Nucleus accumbens (tissue), 56 donors: ENCODE measurements at places on chromosomes 5 and 9.

GRCh38 chr9:124137009-124137943 lies 120.5 kb upstream of the NEK6 start:
- no peak for DNase-seq

GRCh38 chr5:71601222-71602026 lies 14.3 kb downstream of the MCCC2 start:
- DNase-seq = no peak

DNA sequence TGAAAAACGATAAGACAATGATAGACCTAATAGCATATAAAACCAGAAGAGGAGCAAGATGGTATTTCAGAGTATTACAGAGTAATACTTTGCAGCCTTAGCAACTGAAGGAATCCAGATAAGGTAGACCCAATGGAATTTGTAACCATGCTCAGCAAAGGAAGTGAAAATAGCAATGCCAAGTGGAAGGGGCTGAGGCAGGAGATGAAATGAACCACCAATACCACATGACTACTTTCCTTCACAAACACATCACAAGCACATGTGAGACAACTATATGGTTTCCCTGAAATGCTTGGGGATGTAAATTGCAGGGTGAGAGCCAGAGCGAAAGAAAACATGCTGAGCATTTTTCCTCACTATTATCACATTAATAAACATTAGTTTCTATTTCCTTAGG lies 79.8 kb upstream of the MELK start:
- DNase-seq = no peak

DNA sequence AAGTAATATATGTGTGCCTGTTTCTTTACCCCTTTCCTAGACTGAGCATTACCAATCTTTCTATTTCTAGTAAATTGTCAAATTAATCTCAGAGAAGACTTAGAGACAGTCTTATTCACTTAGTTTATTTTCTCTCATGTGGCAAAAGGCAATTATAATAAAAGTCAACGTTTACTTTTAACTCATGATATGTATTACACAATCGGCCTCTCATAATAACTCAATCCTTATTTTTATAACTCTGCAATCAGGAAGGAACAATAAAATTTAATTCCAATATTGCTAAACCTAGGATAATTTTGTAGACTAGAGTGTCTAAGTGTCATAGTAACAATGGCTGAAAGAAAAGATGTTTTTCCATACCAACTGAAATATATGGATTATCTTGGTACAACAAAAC lies 214.6 kb downstream of the PDE4D start:
- no peak for DNase-seq

- no peak for DNase-seq
These were observed 556 bp downstream of the MTREX start for GRCh38 chr5:55308254-55308836.

- DNase-seq = no peak
These were observed 406.7 kb downstream of the MLLT3 start for GRCh38 chr9:20215552-20215951.

DNA sequence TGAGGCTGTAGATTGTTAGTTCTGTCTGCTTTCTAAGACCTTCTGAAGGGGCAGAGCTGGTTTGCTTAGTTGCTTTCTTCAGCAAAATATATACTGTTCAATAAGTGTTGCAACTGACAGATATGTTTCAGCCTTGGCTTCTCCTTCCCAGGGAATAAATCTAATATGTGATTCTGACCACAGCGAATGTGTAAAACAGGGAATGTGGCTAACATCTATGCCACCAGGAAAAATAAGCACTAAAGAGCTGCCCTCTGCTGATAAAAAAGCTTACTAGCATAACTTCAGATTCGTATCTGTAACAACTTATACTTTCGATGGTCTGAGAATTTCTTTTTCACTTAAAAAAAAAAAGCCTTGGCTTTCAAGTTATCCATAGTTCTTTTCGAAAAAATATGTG lies 13.0 kb upstream of the OSMR start:
- DNase-seq = no peak

DNA sequence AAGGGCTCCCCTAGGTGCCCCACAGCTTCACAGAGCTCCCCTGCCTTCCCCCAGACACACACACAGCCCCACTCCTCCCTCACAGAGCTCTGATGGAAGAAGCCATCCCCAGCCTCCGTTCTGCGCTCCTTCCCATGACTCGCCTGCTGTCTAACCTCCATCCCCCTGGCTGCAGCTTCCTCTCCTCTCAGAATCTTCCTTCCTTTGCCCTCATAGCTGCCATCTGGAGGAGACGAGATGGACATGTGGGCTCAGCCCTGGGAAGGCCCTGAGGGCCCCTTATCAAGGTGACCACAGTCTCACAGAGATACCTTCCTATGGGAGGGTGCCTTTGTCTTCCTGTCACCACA lies 94.3 kb downstream of the PCDH1 start:
- no peak for DNase-seq

GRCh38 chr9:37412431-37413151 lies 9.9 kb upstream of the GRHPR start:
- DNase-seq = no peak

GRCh38 chr9:9412241-9412640 lies 1200.6 kb downstream of the PTPRD start:
- DNase-seq = no peak

DNA sequence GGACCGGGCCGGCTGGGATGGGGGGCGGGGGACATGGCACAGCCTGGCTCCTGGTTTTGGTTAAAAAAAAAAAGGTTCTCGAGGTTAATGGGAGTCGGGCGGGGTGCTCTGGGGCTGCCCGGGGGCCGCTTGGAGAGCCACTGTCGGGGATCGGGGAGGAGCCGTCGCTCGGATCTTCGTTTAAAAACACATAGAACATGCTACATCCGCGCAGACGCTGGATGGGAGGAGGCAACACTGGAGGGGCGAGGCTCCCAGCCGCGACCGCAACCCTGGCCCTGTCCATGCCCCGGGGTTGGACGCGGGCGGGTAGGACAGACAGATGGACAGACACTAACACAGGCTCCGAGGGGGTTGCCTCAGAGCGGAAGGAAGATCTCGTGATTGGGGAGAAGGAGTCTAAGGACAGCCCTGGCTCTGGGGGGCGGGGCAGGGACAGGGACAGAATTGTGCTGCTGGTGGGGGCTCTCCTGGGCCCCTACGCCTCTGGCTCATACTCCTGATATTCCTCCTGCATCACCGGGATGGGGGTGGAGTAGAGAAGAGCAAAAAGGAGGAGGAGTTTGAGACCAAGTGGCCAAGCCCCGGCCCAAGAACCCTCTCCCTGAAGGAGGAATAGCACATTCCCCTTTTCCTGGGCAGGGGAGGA lies 9.9 kb downstream of the SNCB start:
- no peak for DNase-seq

DNA sequence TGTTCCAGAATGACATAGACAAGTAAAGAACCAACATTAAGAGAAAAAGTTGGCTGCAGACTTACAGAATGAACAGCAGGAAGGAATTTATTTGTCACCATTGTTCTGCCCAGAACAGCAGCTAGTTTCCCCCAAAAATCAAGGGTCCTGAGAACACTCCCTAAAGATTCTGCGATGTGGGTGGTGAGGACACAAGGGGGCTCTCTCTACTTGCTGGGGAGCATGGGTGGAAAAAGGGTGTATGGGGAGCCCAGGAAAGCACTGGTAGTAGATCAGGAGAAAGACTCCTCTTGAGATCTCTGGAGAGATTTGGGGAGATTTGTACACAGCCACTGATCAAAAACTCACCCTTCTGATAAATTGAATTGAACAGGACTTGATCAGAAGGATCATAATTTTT lies 316.5 kb downstream of the KCTD16 start:
- no peak for DNase-seq

GRCh38 chr9:4670591-4670990 lies 4.3 kb upstream of the SPATA6L start:
- no peak for DNase-seq

DNA sequence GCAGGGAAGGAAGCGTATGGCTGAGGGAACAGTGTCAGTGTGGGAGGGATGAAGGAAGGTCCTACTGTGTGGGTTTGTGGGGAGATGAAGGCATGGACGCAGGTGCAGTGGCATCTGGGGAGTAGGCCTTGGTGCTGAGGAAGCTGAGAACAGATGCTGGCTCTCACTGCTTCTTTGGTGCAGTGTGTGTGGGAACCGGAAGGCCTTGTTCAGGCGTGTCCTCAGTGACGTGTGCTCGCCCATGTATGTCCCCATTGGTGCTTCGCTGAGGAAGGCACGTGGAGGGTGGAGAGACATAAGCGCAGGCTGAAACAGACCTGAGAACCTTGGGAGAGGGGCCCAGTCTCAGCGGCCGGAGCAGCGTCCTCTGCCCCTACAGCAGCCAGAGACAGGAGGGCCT lies 18.7 kb downstream of the ADAMTS13 start:
- no peak for DNase-seq

DNA sequence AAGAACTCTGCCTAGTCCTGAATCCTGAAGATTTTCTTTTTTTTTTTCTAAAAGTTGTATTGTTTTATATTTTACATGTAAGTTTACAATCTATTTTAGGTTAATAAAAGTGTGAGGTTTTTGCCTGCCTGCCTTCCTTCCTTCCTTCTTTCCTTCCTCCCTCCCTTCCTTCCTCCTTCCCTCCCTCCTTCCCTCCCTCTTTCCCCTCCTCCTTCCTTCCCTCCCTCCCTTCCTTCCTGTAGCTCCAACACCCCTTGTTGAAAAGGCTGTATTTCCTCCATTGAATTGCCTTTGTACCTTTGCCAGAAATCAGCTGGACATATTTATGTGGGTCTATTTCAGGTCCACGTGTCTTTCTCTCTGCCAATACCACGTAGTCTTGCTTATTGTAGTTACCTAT lies 46.6 kb downstream of the CACNA1B start:
- DNase-seq = no peak

- no peak for DNase-seq
These were observed 54.2 kb downstream of the LRSAM1 start for GRCh38 chr9:127505396-127506116.

GRCh38 chr9:69395718-69396117 lies 70.7 kb downstream of the ENTREP1 start:
- DNase-seq = no peak

DNA sequence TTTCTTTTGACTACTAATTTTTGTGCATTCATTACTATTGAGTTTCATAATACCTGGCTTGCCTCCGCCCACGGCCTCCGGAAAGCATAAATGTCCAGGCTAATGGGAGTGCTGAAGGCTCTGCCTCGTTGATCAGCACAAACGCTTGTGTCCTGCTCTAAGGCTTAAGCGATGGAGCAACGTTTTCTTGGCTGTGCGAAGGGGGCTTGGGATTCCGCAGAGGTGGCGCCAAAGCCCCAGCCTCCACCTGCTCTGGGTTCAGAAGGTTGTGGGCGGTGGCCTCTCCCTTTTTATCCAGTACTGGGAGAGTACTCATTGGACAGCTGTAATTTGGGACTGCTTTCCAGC lies 19.7 kb downstream of the ANXA2R start:
- no peak for DNase-seq

DNA sequence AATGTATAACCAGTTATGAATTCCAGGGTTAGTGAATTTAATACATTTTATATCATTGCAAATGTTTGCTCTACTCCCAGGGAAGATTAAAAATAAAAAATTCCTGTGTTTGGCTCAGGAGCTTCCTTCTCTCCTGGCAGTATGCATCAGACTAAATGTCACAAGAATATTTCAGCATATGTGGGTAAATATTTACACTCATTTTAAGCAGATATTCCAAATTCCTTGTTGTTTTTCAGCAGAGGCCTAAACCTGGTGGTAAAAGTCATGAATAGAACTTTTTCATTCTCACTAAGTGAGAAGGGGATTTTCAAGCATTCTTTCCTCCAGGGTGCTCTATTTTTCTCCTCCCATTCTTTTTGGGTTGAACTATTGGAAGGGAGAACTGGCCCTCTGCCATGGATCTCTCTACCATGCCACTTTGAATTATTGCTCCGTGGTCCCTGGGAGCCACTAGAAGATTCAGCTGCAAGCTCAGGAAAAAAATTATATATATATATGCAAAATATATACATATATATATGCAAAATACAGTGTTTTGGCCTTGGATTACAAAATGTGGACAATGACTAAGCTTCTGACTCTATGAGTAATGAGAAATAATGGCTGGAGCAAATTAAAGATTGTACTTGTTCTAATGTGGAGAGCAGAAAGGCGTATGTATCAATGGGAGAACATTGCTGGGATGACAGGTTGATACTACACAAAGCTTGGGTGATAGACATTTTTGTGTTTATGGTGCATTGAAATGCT lies 180.6 kb upstream of the PAPPA start:
- DNase-seq = no peak

GRCh38 chr5:126483156-126483555 lies 59.9 kb downstream of the GRAMD2B start:
- no peak for DNase-seq

GRCh38 chr5:33808699-33809098 lies 83.1 kb downstream of the ADAMTS12 start:
- no peak for DNase-seq

GRCh38 chr9:72704688-72705375 lies 183.4 kb downstream of the TMC1 start:
- DNase-seq = no peak

DNA sequence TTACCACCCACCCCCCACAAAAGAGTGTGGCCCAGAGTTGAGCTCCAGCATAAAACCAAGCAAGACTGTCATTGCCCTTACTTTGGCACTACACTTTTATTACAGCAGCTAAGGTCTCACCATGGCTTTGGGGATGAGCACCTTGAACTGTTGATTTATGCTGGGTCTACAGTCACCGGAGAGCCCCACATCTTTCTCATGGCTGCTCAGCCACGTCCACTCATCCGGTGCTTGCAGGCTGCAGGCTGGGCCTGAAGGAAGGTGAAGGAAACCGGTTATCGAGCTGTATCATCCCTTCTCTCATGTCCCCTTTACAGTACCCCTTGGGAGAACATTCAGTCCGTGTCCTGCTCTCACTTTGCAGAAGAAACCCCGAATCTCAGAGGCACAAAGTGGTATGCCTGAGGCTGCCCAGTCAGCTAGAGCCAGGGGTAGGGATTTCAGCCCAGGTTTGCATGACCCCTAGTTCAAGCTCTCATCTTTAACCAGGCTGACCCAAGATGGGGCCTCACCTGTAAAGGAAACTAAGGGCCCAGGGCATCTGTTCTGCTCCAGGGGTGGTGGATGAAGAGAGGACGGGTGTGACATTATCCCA lies 11.6 kb downstream of the TMOD1 start:
- DNase-seq = no peak

GRCh38 chr5:169751490-169751889 lies 114.4 kb downstream of the DOCK2 start:
- no peak for DNase-seq

DNA sequence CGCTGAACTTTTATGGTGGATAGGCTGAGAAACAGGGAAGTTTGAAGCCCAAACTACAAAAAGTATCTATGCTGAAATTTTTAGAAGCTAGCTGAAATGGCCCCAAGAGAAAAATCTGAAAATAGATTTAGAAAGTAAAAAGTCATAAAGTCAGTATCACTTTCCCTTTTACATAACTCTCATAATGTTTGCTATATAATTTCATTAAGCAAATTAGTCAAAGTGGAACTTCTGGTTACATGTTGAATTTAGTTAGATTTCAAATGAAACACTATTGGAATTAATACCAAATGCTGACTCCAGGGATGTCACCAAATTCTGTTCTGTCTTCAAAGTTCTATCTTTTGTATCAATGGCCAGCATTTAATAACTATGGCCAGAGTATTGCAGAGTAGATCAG lies 126.9 kb downstream of the TTC39B start:
- no peak for DNase-seq

GRCh38 chr5:131639148-131639547 lies 4.1 kb upstream of the RAPGEF6 start:
- no peak for DNase-seq

- DNase-seq = no peak
These were observed 19.7 kb upstream of the ABL1 start for GRCh38 chr9:130815242-130815808.
